ENCODE measurements at places on chromosomes 12 and 14.
A peak's percentile ranks its signal among the peaks of the same experiment; 100 is the strongest.

GRCh38 chr14:102221026-102221425 lies 81.3 kb downstream of the WDR20 start:
- DNase-seq = no peak

- no peak for DNase-seq
These were observed 188.3 kb downstream of the DAD1 start for GRCh38 chr14:22400655-22401259.

- DNase-seq = no peak
These were observed 220.8 kb downstream of the SPTSSA start for GRCh38 chr14:34241185-34241711.

GRCh38 chr12:51622564-51622963 lies 31.5 kb downstream of the SCN8A start:
- DNase-seq = no peak

- peak; percentile 16 for DNase-seq
These were observed 220.6 kb upstream of the OR4E1 start for GRCh38 chr14:21894003-21894897.

DNA sequence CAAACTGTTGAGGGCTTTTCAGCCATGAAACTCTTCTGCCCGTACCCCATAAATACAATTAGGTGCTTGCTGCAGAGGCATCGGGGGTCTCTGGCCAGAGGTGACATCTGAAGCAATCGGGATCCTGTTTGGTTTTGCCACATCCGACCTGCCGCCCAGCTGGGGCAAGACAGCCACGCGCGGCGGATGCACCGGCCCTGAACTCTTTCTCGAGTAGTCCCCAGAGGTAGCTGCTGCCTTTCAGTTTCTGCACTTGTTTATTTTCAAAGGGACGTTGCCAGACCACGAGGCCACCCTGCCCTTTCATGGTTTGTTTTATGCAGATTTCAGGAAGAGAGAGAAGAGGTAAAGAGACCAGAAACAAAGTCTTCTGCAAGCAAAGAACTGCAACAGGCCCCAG lies 10.6 kb upstream of the MLXIP start:
- no peak for DNase-seq

- DNase-seq = no peak
These were observed 50.8 kb upstream of the ZDHHC17 start for GRCh38 chr12:76713130-76713529.

- no peak for DNase-seq
These were observed 1.8 kb upstream of the CDK17 start for GRCh38 chr12:96402061-96402460.

GRCh38 chr12:40971911-40972310 lies 216.2 kb upstream of the PDZRN4 start:
- no peak for DNase-seq

DNA sequence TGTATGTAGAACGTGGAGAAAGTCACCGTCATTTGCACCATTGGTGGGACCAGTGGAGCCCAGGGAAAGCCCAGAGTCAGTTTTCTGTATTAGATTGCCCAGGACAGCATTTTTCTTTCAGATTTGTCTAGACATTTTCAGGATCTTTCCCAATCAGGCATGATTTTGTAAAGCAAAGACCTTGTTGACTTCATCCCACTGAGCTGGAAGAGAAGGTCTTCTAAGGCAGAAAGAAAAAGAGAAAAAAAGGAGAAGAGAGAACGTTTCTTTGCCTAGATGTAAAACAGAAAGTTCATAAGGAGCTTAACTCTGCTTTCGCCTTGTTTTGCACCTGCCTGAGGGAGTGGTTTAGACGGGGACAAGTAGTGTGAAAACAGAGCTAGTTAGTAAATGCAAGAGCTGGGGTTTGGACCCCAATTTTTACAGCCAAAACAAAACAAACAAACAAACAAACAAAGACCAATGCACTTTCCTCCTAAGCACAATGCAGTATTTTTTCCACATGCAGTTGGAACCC lies 273.1 kb downstream of the ZFP36L1 start:
- DNase-seq = no peak

All from stimulated activated CD4-positive, alpha-beta T cell treated with anti-CD3 and anti-CD28 coated beads, Interleukin-1b, Interleukin-23, amount 100 ng/mL, for 1 hour (primary cell).